Cardiac septum (tissue), 1 donor: ENCODE measurements at places on chromosomes 13 and 19. TPM values are rescaled to one million over a fixed set of nuclear protein-coding genes. Genes with fewer than 3 reads are reported as not detected.

Gene KLK12
- total RNA-seq: not detected

Gene ZNF8
- 6.2 TPM for total RNA-seq

Gene ZNF570
- total RNA-seq: 6.6 TPM

Gene GSX1
- not detected for total RNA-seq

Gene NLRP11
- total RNA-seq: not detected

Gene ZNF530
- 3.5 TPM for total RNA-seq

Gene SLC8A2
- total RNA-seq: 0.59 TPM

Gene TEX29
- 0.70 TPM for total RNA-seq

Gene TNFAIP8L1
- 3.6 TPM for total RNA-seq

Gene ZNF582
- total RNA-seq: 4.9 TPM

Gene CHMP2A
- total RNA-seq: 138 TPM

Gene PSG6
- not detected for total RNA-seq

Gene ZNF223
- 2.2 TPM for total RNA-seq

Gene WTIP
- 34.7 TPM for total RNA-seq

Gene SHD
- total RNA-seq: not detected

Gene TYROBP
- total RNA-seq: 16.9 TPM

Gene KISS1R
- total RNA-seq: not detected

Gene ALKBH7
- 130 TPM for total RNA-seq

Gene PRR19
- total RNA-seq: 0.16 TPM

Gene MCEMP1
- 0.54 TPM for total RNA-seq

Gene ZFP82
- total RNA-seq: 5.7 TPM

Gene GRIN2D
- total RNA-seq: 0.70 TPM

Gene CADM4
- total RNA-seq: 5.7 TPM

Gene IGLON5
- not detected for total RNA-seq

Gene MEGF8
- total RNA-seq: 45.8 TPM

Gene OR7D2
- not detected for total RNA-seq

Gene IQCN
- 1.1 TPM for total RNA-seq

Gene DHRS12
- 9.8 TPM for total RNA-seq

Gene BEST2
- total RNA-seq: not detected

Gene KLF1
- 0.38 TPM for total RNA-seq

Gene IGFL3
- total RNA-seq: not detected

Gene NUDT15
- 8.4 TPM for total RNA-seq

Gene C19orf53
- 91.2 TPM for total RNA-seq

Gene CGB3
- total RNA-seq: not detected

Gene ZNF443
- total RNA-seq: 2.0 TPM

Gene KLK14
- total RNA-seq: 0.32 TPM

Gene DCLK1
- total RNA-seq: 13.8 TPM

Gene SLC6A16
- 0.67 TPM for total RNA-seq

Gene PIAS4
- 18.4 TPM for total RNA-seq
